Karpas-422 (cell line): ENCODE measurements at places on chromosomes 12 and 14. TPM values are rescaled to one million over a fixed set of nuclear protein-coding genes. Genes with fewer than 3 reads are reported as not detected.
A peak's percentile ranks its signal among the peaks of the same experiment; 100 is the strongest.

VSX2 gene
- not detected in 2 replicates for total RNA-seq

DNA sequence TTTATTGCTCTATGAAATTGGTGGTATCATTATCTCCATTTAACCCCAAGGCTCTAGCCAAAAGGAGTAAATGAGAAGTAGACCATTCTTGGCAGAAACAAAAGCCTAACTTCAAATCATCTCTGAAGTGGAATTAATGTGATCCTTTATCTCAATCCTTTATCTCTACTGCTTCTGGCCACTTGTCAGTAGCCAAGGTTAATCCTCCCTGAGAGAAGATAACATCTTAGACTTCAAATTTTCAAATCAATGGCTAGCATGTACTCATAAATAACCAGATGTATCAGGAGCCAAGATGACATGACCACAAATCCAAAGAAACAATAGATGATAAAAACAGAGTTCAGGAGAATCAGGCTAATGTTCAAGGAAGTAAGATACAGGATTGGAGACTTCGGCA lies 123.1 kb upstream of the RASSF8 start:
- DNase-seq: no peak

DNA sequence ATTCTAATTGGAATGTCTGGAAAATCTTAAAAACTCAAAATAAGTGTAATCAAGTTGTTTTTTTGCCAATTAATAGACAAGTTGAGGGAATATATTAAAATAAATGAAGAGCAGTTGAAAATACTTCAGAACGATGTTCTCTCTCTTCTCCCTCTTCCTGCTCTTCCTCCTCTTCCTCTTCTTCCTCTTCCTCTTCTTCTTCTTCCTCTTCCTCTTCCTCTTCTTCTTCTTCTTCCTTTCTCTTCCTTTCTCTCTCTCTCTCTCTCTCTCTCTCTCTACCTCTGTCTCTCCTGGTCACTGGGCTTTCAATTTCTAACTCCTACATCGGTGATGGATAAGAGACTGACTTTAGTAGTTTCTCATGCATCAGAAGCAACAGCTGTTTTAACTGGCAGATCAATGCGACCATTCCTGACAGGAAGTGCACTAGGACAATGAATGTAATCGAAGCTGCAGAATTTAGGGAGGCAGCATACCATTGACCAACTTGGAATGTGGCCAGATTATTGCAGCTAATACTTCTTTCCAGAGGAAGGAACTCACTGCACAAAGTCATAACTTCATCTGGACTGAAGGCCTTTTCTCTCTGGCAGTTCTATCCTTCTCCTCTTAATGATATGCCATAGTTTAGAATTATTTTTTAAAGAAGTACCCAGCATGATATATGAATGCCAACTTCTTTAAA lies 13.8 kb upstream of the TMTC2 start:
- DNase-seq: no peak

DNA sequence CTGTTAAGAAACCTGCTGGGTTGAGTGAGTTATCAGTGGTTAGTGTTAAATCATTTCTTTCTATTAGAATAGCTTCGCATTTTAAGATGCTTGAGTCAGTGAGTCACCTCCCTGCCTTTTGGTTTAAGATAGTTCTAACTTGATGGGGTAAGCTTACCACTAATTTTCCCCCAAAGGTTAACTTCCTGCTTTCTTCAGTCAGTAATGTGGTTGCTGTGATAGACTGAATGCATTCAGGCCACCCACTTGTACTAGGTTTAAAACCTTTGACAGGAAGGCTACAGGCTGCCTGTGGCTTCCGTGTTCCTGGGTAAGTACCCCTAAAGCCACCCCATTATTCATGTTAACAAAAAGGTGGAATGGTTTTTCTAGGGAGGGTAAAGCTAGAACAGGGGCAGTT lies 25.3 kb downstream of the CLEC2A start:
- no peak for DNase-seq

- DNase-seq: no peak
These were observed 59.3 kb upstream of the SLC24A4 start for GRCh38 chr14:92263681-92264080.

POTEM gene
- not detected in 2 replicates for total RNA-seq

- no peak for DNase-seq
These were observed 56.0 kb downstream of the PPP2R5C start for GRCh38 chr14:101817501-101818001.

DNA sequence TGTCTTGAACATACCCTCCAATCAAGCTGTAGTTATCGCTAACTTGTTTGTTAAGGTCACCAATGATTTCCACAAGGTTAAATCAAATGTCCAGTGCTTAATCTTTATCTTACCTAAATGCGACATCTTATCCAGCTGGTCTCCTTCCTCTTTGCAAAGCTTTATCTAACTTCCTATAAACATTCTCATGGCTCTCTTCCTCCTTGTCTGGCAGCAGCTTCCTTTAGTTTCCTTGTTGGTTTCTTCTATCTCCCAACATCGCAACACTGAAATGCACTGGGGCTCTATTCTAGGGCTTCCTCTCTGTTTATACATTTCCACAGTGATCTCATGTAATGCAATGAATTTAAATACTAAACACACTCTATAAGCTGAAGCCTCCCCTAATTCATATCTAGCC lies 28.7 kb downstream of the UBE2N start:
- DNase-seq: no peak

GRCh38 chr12:83536496-83536895 lies 849.8 kb downstream of the TMTC2 start:
- no peak for DNase-seq

GRCh38 chr12:88805286-88805685 lies 225.0 kb upstream of the KITLG start:
- no peak for DNase-seq

DNA sequence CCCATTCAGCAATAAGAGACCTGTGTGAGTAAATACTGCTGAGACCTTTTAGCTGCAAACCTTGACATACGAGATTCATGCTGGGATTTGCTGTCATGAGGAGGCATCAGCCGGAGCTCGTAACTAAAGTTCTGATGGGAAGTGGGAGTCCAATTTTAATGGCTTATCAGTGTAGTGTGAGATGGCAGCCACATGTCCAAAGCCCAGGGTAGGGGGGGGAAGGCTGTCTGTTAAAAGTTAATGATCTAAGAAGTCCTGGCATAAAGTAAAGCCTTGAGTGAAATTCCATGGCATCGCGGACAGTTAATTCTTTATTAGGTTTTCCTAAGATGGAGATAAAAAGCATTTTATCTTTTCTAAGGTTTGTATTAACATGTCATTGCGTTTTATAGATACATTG lies 240.0 kb downstream of the AACS start:
- DNase-seq: no peak

DNA sequence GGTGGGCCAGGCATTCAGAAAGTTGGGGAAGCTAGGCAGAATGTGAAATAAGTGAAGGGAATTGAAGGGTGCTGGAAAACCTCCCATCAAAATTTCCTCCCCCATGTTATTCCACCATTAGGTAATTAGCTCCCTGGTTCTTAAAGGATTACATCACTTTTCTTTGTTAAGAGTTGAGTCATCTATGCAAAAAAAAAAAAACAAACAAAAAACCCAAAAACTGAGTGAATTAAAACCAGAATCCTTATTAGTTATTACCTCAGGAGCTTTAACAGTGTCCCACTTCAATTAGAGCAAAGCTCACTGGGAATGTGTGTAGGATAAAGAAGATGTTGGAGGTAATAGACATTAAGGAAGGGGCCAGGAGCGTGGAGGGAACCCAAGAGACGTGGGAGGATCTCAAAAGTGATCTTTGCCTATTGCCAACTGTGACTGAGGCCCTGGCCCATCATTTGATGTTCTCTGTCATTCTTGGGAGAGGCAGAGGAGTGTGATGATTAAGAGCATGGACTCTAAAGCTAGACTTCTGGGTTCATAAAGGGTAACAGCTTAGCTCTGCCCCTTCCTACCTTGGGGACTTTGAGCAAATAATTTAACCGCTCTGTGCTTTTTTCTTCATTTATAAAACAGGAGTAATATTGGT lies 364.7 kb downstream of the APAF1 start:
- DNase-seq: no peak

DNA sequence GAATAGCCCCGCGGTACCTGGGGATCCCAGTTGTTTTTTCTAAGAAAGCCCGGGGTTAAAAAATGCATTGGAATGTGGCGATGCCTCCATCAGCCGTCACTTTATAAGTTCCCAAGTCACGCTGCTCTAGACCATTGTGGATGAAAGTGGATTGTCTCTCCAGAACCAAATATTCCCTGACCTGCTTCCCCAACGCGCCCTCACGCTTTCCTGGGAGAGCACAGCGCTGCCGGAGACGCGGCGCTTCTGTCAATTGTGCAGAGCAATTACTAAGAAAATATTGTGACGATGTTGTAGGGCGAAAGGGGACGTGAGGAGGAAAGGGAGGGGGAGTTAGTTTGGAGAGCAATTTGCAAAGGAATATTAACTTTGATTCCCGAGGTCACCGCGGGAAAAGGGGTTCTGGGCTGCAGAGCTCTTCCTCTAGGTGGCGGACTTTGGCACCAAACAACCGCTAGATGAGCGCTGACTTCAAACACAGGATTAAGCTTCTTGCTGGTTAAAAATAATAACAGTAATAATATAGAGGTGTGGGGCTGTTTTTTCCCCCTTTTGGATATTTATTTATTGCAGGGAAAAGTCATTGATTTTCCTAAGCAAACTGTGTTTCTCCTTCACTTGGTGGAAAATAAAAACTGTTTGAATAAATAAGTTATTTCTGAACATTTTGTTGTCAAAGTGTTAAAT lies 9.6 kb upstream of the FOXG1 start:
- peak; percentile 65 for DNase-seq

RFX4 gene
- not detected in 2 replicates for total RNA-seq

GRCh38 chr12:645563-646071 lies 17.6 kb downstream of the NINJ2 start:
- DNase-seq: no peak

HOXC10 gene
- not detected in 2 replicates for total RNA-seq

DNA sequence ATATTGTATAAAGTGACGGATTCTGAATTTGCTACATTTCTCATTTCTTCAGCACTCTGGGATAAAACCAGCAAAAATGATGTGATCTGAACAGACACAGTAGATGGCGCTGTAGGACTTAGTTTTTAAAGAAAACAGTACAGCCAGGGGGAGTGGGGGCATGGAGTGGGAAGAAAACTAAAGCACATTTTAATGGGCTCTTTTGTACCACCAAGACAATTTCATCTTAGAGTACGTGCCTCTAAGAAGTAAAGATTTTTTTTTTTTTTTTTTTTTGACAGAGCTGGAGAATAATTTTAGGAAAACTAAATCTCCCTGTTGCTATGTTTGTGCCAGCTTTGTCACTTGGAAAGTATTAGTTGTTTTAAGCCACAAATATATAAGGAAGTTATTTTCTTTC lies 124.4 kb downstream of the RAD51B start:
- DNase-seq: peak; percentile 92

DNA sequence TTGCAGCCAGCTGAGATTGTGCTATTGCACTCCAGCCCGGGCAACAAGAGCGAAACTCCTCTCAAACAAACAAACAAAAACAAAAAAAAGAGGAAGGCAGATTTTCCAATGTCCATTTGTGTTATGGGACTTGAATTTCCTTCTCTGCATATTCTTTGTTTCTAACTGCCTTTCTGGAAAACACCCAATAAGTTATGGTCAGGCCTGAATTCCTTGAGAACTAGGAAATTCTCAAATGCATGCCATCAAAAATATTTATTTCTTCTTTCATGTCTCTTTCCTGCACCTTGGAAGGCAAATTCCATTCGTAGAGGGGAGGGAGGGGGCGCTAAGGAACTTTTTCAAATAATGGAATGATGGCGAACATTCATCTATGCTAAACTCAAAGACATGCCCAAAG lies 117.6 kb upstream of the TMCC3 start:
- no peak for DNase-seq
